ENCODE measurements at places on chromosomes 4 and X.

GRCh38 chrX:136754651-136755050 lies 26.1 kb downstream of the ARHGEF6 start:
- peak; percentile 33 for DNase-seq

- DNase-seq = no peak
These were observed 207.9 kb downstream of the HS6ST2 start for GRCh38 chrX:132750331-132751062.

DNA sequence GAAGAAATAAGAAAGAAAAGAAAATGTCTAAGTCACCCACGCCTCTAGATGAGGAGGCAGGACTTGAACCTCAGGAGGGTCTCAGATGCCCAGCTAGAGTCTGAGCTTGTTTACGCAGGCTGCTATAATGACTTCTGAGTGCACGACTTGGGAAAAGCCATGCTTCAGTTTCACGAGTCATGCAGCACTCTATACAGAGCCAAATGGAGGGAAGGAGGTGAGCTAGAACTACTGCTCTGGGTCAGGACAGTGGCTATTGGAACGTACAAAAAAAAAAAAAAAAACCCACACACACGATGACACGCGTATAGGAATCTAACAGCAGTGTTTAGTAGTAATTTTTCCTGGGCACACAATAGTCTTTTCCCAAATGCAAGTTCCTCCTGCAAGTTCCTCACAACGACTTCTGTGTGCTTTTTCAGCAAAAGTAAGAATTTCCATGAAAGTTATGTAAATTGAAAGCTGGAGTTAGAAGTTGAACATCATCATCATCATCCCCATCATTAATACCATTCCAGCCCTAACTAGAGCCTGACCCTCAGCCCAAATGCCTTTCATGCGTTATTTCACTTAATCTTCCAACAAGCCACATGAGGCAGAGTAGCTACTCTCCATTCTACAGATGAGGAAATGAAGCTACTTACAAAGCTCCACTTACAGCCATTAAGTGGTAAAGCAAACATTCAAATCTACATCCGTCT lies 36.6 kb downstream of the IRF2 start:
- DNase-seq = no peak

- no peak for DNase-seq
These were observed 6.1 kb downstream of the UBQLN2 start for GRCh38 chrX:56569378-56570057.

- no peak for DNase-seq
These were observed 136.3 kb downstream of the HS6ST2 start for GRCh38 chrX:132821974-132822633.

- peak; percentile 18 for DNase-seq
These were observed 39.0 kb downstream of the STX18 start for GRCh38 chr4:4502694-4503311.

- no peak for DNase-seq
These were observed 119.8 kb downstream of the DCK start for GRCh38 chr4:71113294-71113693.

- DNase-seq = no peak
These were observed 29.3 kb upstream of the HGFAC start for GRCh38 chr4:3412257-3413020.

- DNase-seq = no peak
These were observed 263.0 kb downstream of the UNC5C start for GRCh38 chr4:95285797-95286196.

DNA sequence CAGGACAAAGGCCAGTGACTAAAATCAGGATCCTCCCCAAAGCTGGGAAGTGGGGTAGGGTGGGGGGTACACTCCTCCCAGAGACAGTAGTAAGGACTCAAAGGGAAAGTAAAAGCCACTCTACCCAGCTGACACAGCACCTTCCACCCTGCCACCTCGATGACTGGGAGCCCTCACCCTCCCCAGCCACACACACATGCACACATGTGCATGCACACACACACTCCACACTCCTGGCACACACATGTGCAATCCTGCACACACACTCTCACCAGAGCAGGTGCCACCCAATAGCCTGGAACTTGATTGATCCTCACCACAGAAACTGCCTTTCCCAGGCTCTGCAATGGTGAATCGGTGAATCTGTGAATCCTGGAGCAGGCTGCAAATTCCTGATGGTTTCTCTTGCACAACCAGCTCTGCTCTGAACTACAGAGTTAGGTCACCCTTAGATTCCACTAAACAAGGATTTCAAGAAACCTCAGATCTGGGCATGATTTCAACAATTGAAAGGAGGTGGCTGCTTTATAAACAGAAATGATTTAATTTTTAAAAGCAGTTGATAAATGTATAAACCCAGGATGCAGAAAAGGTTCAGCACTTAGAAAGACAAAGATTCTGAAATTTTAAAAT lies 21.5 kb downstream of the AMOT start:
- no peak for DNase-seq

GRCh38 chr4:130419211-130419975 lies 1323.4 kb downstream of the C4orf33 start:
- DNase-seq = no peak

DNA sequence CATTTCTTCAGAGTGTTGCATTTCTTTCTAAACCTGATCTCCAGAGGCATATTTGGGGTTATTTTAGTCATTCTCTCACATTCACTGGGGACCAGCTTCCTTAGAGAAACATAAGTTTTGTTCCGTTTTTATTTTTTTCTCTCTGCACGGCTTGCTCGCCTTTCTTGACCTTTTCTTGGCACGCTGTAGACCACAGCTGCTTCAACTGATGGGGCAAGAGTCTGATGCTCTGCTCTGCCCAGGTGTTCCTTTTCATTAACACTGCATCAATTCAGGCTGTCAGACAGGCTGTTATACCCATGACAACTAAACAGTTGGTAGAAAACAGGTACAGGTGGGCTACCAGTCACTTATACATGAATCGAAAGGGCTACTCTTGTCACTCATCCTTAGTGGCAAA lies 682.2 kb upstream of the DIAPH2 start:
- DNase-seq = no peak

GRCh38 chr4:122728856-122729255 lies 3.6 kb upstream of the BBS12 start:
- DNase-seq = no peak

DNA sequence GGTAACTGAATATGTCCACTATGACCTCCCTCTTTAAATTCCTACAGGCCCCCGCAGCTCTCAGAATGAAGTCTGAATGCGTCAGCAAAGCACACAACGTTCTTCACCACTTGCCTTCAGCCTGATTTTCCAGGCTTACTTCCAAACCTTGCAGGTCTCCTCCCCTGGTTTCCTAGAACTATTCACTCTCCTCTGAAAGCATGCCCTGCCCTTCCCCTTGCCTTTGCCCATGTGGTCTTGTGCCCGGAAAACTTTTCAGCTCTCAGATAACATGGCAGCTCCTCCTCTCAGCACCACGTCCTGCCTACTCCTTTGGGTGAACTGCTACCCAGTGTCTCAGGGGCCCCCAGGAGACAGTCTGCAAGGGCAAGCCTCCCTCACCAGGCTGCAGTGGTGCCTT lies 268.5 kb upstream of the LDB2 start:
- no peak for DNase-seq

GRCh38 chr4:54800831-54801530 lies 143.2 kb downstream of the KIT start:
- DNase-seq = no peak

- DNase-seq = no peak
These were observed 57.5 kb downstream of the TEC start for GRCh38 chr4:48212165-48212564.

DNA sequence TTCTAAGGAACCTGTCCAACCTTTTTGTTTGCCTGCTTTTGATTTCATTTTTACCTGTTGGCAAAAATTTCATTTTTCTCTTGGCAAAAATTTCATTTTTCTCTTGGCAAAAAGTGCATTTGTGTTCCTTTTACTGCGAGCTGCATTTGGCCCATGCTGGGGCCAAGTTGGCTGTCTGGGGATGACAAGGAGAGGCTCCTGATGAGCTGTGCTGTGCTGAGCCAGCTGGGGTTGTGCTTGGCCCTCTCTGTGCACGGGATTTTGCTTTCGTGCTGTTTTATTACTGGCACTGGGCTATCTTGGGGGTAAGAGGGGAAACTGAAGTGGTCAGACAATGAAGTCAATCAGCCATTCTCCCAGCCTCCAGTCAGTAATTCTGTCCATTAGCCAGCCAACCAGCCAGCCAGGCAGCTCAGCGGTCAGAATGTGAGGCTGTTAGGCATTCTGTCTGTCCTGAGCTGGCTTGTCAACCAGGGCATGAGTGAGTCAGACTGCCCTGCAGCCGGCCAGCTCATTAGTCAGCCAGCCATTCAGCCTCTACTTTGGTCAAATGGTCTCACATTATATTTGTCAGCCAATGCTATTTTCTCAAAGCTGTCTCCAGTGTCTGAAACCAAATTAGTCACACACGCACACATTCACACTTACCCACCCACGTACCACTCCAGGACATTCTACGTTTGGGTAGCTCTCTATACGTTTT lies 56.9 kb upstream of the PRPS1 start:
- no peak for DNase-seq

- DNase-seq = no peak
These were observed 69.7 kb downstream of the STARD8 start for GRCh38 chrX:68717196-68717595.

GRCh38 chr4:165385126-165385525 lies 6.3 kb downstream of the CPE start:
- DNase-seq = no peak

DNA sequence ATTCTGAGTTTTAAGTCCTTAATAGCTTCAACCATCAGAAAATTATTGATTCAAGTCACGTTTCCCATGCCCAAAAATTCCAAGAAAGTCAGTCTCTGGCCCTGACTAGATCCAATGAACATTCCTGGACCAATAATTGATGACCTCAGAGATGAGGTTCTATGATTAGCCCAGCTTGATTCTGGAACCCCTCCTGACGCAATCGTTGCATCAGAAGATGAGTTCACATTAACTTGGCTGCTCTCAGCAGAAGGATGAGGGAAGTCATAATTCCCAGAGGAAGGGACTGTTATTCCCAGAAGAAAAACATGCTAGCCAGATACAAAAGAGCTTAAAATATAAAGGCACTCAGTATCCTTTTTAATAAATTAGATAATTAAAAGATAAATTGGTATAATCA lies 34.3 kb upstream of the CPEB2 start:
- DNase-seq = no peak

GRCh38 chr4:1410491-1411325 lies 4.5 kb upstream of the NKX1-1 start:
- peak; percentile 54 for DNase-seq

DNA sequence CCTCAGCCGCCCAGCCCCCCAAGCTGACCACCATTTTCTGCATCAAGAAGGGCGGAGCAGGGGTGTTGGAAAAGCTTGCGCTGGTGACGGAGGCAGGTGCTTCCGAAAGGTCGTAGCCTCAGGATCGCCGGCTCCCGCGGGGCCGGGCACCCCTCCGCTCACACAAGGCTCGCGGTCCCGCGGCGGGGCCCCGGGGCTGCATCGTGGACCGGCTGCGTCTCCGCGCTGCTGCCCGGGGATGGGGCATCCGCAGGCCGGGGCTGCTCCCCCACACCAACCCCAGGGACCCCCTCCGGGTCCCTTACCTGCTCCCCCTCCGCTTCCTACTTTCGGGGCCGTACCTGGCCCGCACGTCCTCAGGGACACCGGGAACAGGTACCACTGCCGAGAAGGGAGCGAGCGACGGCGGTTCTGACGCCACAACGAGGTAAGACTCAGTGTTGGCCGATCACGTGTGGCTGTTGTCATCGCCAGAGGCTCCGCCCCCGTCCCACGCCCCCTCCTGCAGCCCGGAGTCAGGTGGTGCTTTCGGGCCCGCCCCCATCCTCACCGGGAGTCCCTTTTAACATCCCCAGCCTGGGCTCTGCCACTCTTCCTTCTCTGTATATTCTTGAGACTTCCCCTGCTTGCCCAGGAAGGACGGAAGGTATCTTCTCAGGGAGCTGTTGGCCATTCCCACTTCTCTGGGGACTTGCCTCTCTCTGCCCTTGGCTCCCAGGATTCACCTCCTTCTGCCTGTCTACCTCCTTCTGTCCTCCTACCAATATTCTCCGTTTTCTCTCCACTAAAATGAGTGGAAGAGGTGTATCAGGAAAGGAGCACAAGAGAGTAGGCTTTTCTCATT lies at the start of gene BEX2:
BEX2 (minus strand) TSS at position 436 of the 844 bp plus-strand sequence. CDS start 1,014 bp downstream, outside the sequence.
- peak; percentile 84 for DNase-seq

- no peak for DNase-seq
These were observed 173.6 kb upstream of the LNX1 start for GRCh38 chr4:53764761-53765490.

GRCh38 chr4:124212815-124213630 lies 499.5 kb downstream of the ANKRD50 start:
- DNase-seq = no peak

- no peak for DNase-seq
These were observed 47.0 kb upstream of the STOX2 start for GRCh38 chr4:183858011-183858615.

- no peak for DNase-seq
These were observed 52.2 kb downstream of the AFM start for GRCh38 chr4:73533515-73534422.

DNA sequence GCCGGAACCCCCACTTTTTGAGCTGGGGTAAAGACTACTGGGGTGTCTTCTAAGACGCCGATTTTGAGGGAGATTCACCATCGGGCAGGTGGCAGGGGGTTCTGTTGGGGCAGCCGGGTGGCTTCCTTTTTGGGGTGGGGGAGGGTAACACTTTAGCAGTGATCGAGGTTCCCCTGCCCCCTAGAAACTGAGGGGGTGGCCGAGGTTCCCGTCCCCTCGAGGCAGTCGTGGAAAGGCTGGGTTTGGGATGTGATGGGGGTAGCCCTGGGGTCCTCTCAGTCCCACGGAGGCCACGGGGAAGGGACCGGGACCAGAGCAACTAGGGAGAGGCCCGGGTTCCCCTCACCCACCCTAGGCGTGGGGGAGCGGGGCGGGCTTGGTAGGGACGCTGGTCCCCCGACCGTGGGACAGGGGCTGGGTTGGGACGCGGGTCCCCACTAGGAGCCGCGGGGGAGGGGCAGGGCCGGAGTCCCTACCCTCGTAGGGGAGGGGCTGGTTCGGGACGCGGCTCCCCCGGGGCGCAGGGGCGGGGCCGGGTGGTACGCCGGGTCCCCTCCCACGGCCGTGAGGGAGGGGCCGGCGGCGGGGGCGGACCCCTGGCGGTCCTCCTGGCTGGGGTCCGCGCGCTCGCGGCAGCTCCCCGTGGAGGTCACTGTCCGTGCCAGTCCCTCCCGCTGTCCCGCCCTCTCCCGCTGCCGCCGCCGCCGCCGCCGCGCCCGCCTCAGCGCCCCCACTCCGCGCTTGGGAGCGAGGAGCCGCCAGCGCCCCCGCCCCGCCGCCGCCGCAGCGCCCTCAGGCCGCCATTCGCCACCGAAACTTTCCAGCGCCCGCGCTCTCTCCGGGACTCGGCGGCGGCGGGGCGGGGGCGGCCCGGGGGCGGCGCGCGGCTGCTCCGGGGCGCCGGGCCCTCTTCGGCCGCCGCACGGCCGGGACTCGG lies at the start of gene TBL1X:
TBL1X (plus strand) TSS at position 624 of the 937 bp plus-strand sequence. CDS start 188,529 bp downstream, outside the sequence.
- DNase-seq = peak; percentile 66

GRCh38 chr4:182683661-182684060 lies 233.5 kb downstream of the DCTD start:
- no peak for DNase-seq

- DNase-seq = no peak
These were observed 206.0 kb downstream of the KIT start for GRCh38 chr4:54863571-54864255.

DNA sequence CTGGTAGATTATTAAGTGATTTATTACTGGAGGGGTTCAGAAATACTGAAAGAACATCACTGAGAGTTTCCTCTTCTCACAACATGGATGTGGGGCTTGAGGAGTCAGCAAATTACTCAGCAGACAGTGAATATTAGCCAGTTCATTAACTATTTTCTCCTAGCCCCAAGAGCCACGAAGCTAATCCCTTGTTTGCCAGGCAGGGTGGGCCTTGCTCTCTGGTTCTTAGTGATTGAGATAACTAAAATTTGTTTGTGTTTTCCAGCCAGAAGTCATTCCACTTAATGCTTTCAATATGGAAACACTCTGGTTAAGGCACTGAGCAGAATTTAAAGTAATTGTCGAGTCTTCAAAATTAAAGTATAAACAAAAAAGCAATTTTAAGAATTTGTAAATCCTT lies 40.1 kb upstream of the PASD1 start:
- no peak for DNase-seq
